ENCODE measurements at places on chromosomes 2 and 18.

DNA sequence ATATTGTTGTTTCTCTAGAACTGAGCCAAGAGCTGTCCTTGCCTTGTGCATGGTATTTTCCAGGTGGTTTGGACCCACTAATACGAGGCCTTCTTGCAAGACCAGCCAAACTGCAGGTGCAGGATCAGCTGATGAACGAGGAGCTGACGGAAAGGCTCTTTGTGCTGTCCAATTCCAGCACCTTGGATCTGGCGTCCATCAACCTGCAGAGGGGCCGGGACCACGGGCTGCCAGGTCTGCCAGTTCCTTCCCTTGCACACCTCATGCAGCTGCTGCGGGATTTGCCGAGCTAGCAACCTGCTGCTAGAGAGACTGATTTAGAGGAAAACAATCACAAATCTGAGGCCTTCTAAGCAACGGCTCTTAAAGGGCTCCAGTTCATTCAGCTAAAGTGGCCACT, 74.5 kb downstream of the TPO start:
- DNase-seq, result no peak

GRCh38 chr2:119013671-119014070, 71.7 kb downstream of the MARCO start:
- no peak for DNase-seq

DNA sequence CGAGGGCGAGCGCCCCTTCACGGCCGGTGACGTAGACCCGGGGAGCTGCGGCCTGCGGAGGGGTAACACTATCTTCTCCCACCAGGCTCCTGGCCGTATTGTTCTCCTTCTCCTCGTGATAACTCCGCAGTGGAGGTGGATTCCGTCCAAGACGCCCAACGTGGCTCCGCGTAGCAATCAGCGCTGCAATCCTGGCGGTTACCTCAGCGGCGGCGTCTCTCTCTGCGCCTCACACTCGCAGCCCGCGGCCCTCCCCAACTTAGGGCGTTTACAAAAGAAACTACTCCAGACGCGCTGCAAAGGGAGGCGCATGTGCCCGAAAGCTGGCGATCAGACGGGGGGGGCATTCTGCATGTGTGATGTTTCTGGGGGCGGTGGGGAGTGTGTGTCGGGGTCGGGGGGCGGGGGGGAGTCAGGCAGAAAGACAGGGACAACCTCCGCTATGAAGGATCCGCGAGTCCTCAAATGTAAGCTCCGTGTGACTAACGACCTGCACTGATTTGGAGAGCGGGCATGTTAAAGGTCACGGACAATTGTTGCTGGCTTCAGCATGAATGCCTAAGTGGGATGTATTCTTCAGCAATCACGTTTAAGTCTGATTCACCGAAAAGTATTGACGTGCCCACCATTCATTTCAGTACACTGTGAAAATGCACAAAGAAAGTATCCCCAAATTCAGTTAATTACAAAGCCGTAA, 1.3 kb upstream of the ZNF516 start:
- peak; percentile 43 for DNase-seq

GRCh38 chr2:212713681-212714080, 175.1 kb upstream of the ERBB4 start:
- DNase-seq, result no peak

GRCh38 chr2:168705534-168706470, 96.6 kb upstream of the NOSTRIN start:
- no peak for DNase-seq
